ENCODE measurements at places on chromosomes 3 and 15. TPM values are rescaled to one million over a fixed set of nuclear protein-coding genes. Genes with fewer than 3 reads are reported as not detected.
A peak's percentile ranks its signal among the peaks of the same experiment; 100 is the strongest.

DNA sequence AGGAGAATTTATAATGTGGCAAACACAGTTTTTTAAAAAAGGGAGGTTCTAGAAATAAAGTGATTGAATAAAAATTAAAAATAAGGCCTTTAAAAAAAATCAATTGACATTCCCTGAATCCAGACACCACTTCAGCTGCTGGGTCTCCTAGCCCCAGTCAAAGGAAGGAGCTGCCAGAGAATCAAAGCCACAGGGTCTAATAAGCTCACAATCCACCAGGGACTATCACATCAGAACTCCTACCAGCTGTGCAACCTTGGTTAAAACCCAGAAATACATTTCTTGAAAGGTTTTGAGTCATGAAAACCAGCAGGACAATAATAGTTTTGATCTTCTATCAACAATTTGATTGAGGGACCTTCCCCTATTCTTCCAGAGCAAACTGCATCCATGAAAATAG, 134.5 kb downstream of the MECOM start:
- H3K4me1 ChIP-seq: no peaks in the 10 kb centered on the region
- no peak for DNase-seq
- no peaks in the 10 kb centered on the region for H3K36me3 ChIP-seq
- H3K4me3 ChIP-seq: no peak overlapping the region
- no peak overlapping the region for H3K27ac ChIP-seq

GRCh38 chr3:16511681-16512434, 1.6 kb downstream of the RFTN1 start:
- H3K27ac ChIP-seq: peak overlapping the region; percentile 69
- no peaks in the 10 kb centered on the region for H3K4me1 ChIP-seq
- DNase-seq: peak; percentile 47
- peak overlapping the region; percentile 52 for H3K4me3 ChIP-seq

- peak overlapping the region; percentile 99 for H3K27ac ChIP-seq
- H3K4me1 ChIP-seq: peaks cover 9% of the 10 kb centered on the region
- DNase-seq: peak; percentile 62
- no peaks in the 10 kb centered on the region for H3K27me3 ChIP-seq
- peak overlapping the region; percentile 85 for H3K4me3 ChIP-seq
- no peaks in the 10 kb centered on the region for H3K36me3 ChIP-seq
These were observed 1.0 kb downstream of the ZFAND6 start for GRCh38 chr15:80060356-80061006.

DNA sequence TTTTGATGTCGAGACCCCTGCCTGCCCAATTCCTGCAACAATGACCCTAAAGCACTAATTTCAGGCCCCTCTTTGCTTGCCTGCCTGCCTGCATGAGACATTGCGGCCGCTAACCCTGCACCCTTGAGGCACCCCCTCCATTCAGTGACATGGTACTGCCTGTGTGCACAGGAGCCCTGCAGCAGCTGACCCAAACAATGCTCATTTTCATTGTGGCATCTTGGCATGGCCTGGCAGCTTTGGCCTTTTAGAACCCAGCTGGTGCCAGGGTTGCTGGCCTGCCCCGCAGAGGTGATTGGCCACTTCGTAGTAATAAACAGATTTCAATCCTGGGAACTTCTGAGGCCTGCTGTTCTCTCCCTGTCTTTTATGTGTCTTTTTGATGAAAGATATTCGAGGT, 33.8 kb downstream of the SLCO3A1 start:
- no peak overlapping the region for H3K27ac ChIP-seq
- no peaks in the 10 kb centered on the region for H3K4me1 ChIP-seq
- H3K27me3 ChIP-seq: no peaks in the 10 kb centered on the region

- H3K4me3 ChIP-seq: no peak overlapping the region
- no peaks in the 10 kb centered on the region for H3K4me1 ChIP-seq
These were observed 31.9 kb upstream of the ZBED2 start for GRCh38 chr3:111627092-111627491.

The CLDN16 gene
- total RNA-seq: not detected

- H3K36me3 ChIP-seq: no peaks in the 10 kb centered on the region
- DNase-seq: no peak
- H3K4me1 ChIP-seq: no peaks in the 10 kb centered on the region
- no peak overlapping the region for H3K27ac ChIP-seq
- H3K4me3 ChIP-seq: no peak overlapping the region
These were observed 352.1 kb downstream of the SHQ1 start for GRCh38 chr3:72496051-72496670.

DNA sequence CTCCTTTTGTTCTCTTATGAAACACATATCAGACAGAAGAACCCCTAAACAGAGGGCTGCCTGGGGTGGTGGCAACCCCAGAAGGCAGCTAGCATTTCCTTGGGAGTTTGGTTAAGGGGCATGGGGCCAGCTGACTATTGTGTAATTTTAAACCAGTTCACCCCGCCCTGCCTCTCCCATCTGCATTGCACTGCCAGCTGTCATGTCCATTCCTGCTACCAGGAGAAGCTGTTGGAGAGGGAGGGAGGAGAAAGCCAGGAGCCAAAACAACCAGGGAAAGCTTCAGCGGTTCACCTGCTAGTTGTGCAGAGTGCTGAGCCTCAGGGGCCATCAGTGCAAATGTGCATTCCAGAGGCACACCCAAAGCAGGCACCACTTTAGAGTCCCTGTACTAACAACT, 47.6 kb upstream of the ATP1B3 start:
- no peaks in the 10 kb centered on the region for H3K27me3 ChIP-seq
- DNase-seq: peak; percentile 80
- H3K4me1 ChIP-seq: peaks cover 8% of the 10 kb centered on the region
- H3K36me3 ChIP-seq: no peaks in the 10 kb centered on the region

- no peak for DNase-seq
- H3K4me3 ChIP-seq: no peak overlapping the region
- peaks cover 5% of the 10 kb centered on the region for H3K27me3 ChIP-seq
- no peaks in the 10 kb centered on the region for H3K4me1 ChIP-seq
- H3K27ac ChIP-seq: no peak overlapping the region
These were observed 18.5 kb downstream of the PAQR9 start for GRCh38 chr3:142945023-142945422.

- no peaks in the 10 kb centered on the region for H3K36me3 ChIP-seq
- no peak overlapping the region for H3K27ac ChIP-seq
- H3K4me1 ChIP-seq: no peaks in the 10 kb centered on the region
- H3K27me3 ChIP-seq: no peaks in the 10 kb centered on the region
These were observed 328.3 kb downstream of the RYR3 start for GRCh38 chr15:33639051-33639450.

- H3K4me1 ChIP-seq: no peaks in the 10 kb centered on the region
- no peaks in the 10 kb centered on the region for H3K27me3 ChIP-seq
- H3K36me3 ChIP-seq: no peaks in the 10 kb centered on the region
- no peak for DNase-seq
These were observed 123.4 kb upstream of the ROPN1 start for GRCh38 chr3:124115279-124115678.

The PLSCR2 gene
- total RNA-seq: 0.90 TPM

The MME gene
- 1.4 TPM for total RNA-seq

DNA sequence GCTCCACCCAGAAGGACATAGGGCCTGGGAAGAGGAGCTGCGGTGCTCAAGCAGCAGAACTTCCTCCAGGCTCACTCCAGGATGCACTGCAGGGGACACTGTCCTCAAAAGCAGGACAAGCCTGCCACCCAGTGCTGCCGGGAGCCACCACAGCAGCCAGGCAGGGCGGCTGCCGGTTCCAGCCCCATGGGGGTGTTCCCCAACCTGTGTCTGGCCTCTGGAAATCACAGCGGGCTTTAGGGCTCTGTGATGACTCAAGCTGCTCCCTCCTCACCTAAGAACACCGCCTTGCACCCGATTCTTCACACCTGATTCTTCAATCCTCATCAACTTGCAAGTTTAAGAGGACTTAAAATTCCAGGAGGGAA, 71.9 kb upstream of the SLC6A11 start:
- no peaks in the 10 kb centered on the region for H3K27me3 ChIP-seq
- DNase-seq: no peak
- no peaks in the 10 kb centered on the region for H3K4me1 ChIP-seq
- no peak overlapping the region for H3K27ac ChIP-seq

GRCh38 chr3:100730524-100730923, 21.2 kb downstream of the TFG start:
- H3K27ac ChIP-seq: no peak overlapping the region
- H3K4me1 ChIP-seq: no peaks in the 10 kb centered on the region
- no peaks in the 10 kb centered on the region for H3K36me3 ChIP-seq
- H3K4me3 ChIP-seq: no peak overlapping the region
- H3K27me3 ChIP-seq: no peaks in the 10 kb centered on the region

DNA sequence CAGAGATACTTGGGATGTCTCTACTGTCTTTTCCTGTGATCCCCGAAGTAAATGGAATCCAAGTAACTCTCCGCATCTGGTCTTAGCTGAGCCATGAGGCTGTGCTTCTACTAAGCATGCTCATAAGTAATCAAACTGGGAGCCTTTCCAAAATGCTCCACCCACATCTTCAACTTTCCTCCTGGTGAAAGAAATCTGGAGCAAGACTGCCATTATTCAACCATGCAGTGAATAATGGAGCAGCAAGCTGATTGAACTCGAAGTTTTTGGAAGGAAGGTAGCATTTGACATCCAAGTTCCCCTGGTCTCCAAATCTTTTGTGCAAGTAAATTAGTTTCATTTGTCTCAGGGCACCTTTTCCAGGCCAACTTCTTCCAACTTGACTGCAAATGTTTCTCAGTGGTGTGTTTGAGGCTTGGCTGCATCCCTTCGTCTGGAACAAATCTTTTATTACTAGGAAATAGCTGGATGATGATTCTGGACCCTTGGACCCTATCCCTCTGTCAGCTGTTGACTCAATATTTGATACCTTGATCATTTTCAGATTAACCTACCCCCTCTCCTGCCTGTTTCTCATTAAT, 19.4 kb downstream of the GXYLT2 start:
- H3K4me3 ChIP-seq: no peak overlapping the region
- no peak overlapping the region for H3K27ac ChIP-seq
- DNase-seq: no peak
- H3K36me3 ChIP-seq: no peaks in the 10 kb centered on the region

DNA sequence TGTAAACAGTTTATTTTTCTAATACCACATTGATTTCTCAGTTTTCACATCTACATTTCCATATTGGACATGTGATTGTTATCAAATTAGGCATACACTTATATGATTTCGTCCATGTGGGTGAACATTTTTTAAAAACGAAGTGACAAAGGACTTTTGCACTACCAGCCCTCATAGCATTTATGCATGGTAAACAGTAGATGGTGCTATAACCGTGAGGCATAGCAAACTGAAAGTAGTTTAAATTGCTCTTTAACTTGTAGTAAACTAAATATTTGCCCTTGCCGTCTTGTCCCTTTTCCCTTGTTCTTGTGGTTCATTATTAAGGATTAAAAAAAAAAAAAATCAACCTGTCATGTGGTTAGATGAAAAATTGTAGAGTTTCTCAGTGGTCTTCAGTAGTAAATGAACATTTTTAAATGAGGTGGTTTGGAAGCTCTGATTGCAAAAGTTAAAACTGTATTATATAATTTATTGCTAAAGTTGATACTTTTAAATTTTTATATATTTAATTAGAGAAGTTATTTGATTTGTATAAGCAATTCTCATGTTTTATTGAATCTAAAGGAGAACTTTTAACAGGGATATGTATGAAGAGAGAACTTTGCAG, 24.0 kb downstream of the STX19 start:
- H3K27ac ChIP-seq: no peak overlapping the region
- H3K36me3 ChIP-seq: no peaks in the 10 kb centered on the region
- no peaks in the 10 kb centered on the region for H3K4me1 ChIP-seq
- H3K4me3 ChIP-seq: no peak overlapping the region
- H3K27me3 ChIP-seq: no peaks in the 10 kb centered on the region
- no peak for DNase-seq

DNA sequence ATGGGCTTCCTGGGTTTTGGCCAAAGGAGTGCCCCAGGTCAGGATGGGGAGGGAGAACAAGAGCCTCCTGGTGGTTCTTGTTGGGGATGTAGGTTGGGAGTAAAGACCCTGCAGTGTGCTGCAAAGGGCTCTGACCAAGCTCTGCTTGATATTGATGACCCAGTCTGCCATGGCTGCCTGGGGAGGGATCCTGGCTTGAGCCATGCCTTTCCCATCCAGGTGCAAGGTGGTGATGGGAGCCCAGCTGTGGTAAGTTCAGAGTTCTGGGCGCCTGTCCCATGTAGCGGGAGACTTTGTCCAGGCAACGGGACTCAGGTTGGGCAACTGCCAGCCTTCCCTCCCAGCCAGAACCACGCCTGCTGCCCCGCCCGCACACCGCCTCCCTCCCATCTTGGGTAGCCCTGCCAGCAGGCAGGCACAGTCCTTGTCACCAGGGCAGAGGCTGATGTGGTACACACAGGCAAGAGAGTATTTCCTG, 2.6 kb downstream of the GNAI2 start:
- peak overlapping the region; percentile 52 for H3K4me3 ChIP-seq
- H3K27ac ChIP-seq: peak overlapping the region; percentile 82
- H3K36me3 ChIP-seq: no peaks in the 10 kb centered on the region
- H3K27me3 ChIP-seq: no peaks in the 10 kb centered on the region
- DNase-seq: peak; percentile 94
- H3K4me1 ChIP-seq: peaks cover 31% of the 10 kb centered on the region

- no peaks in the 10 kb centered on the region for H3K36me3 ChIP-seq
- H3K27me3 ChIP-seq: no peaks in the 10 kb centered on the region
- H3K4me3 ChIP-seq: no peak overlapping the region
- DNase-seq: no peak
These were observed 108.8 kb downstream of the TOP2B start for GRCh38 chr3:25555695-25556437.

GRCh38 chr15:74283368-74283767, 47.2 kb downstream of the CCDC33 start:
- H3K36me3 ChIP-seq: no peaks in the 10 kb centered on the region
- no peak overlapping the region for H3K27ac ChIP-seq
- H3K27me3 ChIP-seq: no peaks in the 10 kb centered on the region
- no peak for DNase-seq
- no peaks in the 10 kb centered on the region for H3K4me1 ChIP-seq
- H3K4me3 ChIP-seq: no peak overlapping the region

The STRA6 gene
- not detected for total RNA-seq

The RAB6B gene
- total RNA-seq: 2.6 TPM

DNA sequence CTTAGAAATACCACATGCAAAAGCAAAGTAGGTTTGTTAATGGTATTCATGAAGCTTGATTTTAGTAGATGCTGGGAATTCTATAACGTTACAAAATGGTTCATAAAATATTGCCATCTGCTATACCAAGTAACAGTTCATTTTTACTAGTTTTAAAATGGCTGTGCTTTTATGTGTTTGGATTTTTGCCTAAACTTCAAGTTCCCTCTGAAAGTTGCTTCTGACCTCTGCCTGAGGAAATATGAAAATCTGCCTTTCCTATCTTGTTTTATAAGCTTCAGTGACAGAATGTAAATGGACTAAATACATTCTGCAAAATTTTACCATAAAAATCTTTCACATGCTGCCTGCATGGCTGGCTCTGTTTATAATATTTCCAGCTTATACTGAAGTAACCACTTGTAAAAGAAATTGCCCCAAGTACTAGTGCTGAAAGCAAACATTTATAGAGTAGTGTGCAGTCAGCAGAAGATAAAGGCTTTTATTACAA, 560.7 kb upstream of the ROBO2 start:
- no peak overlapping the region for H3K4me3 ChIP-seq
- no peak overlapping the region for H3K27ac ChIP-seq
- DNase-seq: no peak
- H3K36me3 ChIP-seq: no peaks in the 10 kb centered on the region

The CRYGS gene
- 2.6 TPM for total RNA-seq
